ENCODE measurements at places on chromosomes 12 and 14.

DNA sequence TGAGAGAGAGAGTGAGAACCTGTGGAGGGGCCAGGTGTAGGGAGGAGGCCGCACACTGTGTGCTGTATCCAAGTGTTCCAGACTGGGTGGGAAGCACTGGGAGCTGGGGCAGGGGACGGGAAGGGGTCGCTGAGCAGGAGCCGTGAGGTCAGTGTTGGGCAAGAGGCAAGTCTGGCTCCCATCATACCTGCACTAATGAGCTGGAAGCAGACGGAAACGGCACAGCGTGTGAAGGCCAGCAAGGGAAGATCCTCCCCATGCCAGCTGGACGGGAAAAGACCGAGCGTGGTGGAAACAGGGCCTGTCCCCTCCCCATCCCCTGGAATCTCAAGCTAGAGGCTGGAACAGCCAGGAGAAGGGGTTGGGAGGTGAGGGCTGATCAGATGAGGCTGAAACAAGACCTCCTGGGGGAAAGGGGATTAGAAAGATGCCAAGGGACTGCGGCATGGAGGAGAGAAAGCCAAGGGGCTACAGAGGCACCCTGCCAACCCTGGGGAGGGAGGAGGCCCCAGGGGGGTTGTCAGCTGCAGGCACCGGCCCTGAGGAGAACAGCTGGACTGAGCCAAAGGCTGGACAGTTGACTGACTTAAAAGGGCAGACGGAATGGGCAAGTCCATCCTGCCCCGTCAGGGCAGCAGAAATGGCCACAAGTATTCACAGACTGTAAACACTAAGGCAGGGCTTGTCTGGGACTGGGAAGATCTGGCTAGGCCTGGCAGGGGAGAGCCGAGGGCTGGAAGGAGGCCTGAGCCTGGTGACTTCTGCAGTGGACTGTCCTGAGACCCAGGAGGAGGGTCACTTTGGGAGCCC, 19.0 kb upstream of the LTBP2 start:
- DNase-seq: no peak

GRCh38 chr12:132294121-132295034, 35.0 kb downstream of the GALNT9 start:
- no peak for DNase-seq

DNA sequence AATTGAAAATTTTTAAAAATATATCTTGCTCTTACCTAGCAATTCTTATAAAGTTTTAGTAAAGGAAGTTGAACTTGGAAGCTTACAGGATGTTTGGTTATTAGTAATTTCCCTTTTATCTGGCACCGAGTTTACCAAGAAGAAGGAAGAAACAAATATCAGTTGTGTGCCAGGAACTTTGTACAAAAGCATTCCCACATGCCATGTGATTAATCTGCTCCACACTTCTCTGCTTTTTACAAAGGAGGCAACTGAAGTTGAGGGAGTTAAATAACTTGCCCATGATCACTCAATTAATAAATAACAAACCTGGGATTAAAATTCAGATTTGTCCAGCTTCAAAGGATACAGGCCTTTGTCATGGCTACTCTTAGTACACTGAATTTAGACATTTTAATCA, 122.5 kb upstream of the BCAT1 start:
- DNase-seq: no peak

DNA sequence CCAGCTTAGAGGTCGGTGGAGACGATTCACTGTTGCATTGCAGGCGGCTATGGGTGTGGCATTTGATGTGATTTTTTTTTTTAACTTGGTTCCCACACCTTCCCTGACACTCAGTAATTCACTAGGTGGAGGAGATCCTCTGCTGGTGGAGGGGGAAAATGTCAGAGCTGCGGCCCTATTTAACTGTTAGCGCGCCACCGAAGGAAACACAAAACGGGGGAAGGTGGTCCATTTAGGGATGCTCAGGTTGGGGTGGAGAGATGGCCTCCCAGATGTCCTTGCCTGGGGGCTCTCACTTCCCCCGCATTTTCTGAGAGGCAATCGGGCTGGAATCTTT, 4.3 kb upstream of the HOXC12 start:
- DNase-seq: no peak

- no peak for DNase-seq
Measured at GRCh38 chr14:41642367-41642766, 35.7 kb downstream of the LRFN5 start.

DNA sequence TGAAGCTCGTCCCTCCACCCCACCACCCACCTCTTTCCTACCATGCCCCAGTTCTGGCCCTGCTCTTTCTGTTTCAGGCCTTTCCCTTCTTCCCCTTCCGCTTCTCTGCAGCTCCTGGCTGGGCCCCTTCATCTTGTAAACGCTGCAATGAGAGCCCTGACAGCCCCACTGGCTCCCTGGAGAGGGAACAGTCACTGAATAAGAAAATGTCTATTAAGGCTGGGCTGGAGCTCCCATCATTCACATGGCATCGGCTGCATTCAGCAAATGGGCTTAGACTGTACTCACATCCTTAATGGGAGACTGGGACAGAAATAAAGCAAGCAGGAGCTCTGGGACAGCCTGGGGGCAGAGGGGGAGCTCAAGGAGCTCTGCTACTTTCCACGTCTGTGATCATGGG, 45.2 kb upstream of the TUNAR start:
- DNase-seq: no peak

DNA sequence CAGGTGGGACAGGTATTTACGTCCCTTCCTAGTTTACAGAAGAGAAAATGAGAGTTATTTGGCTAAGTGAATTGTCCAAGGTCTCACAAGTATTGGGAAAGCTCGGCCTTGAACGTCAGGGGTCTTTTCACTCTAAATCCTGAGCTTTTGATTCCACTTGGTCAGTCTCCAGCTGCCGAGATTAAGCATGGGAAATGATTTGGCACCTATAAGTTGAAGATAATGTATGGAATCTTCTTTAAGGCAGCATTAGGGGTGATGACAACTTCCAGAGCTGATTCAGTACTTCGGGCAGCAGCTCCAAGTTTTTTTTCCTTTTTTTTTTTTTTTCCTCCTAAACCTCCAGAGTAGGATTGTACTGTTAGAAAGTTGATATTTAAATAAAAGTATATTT, 722 bp downstream of the FAM234B start:
- DNase-seq: no peak

DNA sequence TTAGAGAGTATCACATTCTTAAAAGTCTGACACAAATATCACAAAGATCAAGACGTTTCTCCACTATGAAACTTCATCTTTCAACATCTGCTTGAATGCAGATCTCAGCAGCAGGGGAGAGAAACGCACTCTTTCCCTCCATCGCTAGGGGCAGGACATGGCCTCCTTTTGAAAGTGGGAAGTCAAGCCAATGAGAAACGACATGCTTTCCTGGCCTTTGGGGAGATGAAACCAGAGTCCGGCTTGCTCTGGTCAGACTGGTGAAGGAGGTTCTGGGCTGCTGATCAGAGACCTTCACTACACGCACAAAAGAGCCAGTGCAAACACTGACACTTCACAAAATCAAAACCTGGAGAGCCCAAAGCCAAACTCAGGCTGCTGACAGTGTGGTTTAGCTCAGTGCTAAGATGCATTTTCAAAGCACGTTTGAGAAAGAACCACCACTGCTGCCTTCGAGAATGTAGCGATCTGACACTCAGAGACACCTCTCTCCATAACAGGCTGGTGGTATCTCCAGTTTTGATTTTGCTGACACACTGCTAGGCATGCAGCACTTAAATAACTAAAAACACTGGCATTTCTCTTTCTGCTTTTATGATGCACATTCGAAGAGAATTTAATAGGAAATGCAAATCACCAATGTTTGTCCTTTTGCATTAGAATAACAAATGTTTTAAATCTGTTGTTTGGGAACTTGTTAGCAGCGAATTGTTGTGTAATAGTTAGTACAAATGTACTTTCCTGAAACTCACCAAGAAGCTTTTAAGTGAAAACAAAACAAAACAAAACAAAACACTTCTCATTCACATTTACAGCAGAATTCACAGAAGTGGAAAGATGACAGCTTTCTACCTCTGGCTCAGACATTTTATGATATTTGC, 93.9 kb upstream of the OVCH1 start:
- no peak for DNase-seq
